ENCODE measurements at places on chromosomes 12 and 14.

DNA sequence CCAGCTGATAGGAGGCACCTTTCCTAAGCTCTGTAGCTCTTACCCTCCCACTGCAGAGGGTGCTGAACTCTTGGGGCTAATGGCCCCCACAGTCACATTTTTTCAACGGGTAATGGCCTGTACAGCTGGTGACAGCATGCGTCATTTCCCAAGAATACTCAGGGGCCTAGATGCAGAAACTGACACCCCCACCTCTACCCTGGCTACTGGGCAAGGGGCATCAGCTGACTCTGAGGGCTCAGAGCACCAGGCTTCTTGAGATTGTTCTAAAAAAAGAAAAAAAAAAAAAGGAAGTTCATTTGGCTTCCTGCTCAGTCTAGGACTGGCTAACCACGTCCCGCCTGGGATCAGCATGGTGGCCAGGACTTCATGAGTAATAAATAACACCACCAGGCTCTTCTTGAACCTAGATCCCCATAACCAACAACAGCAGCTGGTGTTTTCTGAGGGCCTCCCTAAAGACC is 35.2 kb downstream of the ZFP36L1 start:
- no peak for DNase-seq

GRCh38 chr12:116059904-116060303 is 217.6 kb downstream of the MED13L start:
- DNase-seq: no peak

GRCh38 chr12:118103601-118104382 is at the start of gene VSIG10:
Gene VSIG10, minus strand, starts transcription at chr12:118104011. Its CDS starts 340 bp downstream, at chr12:118103671.
- DNase-seq: no peak

DNA sequence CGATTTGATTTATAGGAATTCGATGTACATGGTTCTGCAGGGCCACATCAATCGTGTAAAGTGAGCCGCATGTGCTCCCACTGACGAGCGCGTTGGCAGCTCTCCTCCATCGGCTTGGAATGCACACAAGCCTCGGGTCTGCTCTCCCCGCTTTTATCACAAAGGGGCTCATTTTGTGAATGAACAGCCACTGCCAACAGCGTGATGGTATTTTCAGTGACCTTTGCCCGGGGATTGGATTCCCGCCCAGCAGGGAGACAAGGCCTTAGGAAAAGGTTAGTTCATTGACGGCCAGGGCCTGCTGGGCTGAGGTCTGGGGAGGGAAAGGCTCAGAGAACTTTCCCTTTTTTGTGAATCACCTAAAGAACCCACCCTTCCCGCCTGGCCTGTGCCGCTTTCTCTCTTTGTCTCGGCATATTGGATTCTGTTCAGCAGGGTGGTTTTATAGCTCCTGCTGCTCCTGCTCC is 232.1 kb downstream of the MSRB3 start:
- DNase-seq: no peak

DNA sequence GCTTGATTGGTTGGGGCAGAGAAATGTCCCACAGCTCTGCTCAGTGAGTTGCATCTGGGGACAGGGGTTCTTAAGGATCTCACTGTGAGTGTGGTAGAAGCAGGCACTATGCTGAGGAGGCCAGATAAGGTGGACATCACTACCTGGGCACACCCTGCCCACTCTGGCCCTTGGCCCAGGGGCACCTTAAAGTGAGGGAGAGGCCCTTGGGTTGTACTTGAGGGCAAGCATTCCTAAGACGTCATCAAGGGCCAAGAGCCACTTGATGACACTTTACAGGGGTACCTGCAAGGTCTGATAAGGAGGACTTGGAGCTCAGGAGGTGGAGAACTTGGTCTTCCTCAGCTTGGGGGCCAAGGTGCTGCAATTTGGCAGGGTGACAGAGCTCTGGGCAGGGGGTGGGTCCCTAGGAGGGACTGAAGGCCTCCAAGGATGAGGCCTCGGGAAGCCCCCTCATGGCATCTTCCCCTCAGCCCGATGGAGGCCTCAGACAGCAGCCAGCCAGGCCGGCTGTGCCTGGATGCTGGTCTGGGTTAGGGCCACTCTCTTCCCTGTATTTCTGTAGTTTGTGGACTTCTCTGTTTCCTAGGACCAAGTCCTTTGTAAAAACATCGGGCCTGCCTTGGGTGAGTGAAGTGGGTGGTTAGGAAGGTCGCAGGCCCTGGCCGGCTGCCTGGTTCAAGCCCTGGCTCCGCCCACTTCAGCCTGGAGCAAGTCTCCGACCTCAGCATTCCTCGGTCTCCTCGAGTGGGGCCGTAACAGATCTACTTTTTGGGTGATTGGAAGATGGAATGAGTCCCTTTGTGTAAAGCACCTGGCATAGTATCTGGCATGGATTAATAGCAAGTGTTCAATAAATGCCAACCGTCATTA is 24.8 kb downstream of the GPR68 start:
- no peak for DNase-seq

DNA sequence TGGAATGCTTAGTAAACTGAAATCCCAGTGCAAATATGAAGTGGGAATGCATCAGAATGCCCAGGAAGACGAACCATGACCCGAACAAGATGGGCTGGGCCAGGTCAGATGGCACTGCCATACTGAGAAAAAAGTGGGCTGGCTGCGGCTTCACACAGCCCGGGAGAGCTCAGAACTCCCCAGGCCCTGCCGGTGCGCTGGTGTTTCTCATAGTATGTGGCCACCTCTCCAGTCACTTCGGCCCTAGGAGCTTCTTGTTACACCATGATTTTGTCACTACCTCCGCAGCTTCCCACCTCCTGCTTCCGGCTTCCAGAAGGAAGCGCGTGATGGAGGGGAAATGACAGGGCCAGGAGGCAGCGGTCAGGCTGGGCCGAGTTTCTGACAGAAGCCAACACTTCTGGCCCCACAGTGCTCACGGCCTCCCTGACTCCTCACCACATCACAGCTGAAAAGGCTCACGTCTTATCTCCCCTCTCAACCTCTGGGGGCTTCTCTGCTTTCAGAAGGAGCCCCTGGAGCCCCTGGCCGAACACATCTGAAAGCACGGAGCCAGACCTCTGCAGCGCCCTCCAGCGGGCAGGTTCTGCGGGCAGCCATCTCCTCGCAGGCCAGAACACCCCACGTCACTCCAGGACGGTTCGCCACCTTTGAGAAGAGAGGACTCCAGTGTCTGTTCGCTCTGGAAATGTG is 30.7 kb downstream of the DAD1 start:
- no peak for DNase-seq

- no peak for DNase-seq
Observed at GRCh38 chr14:52783206-52783605, 8.2 kb downstream of the GNPNAT1 start.

DNA sequence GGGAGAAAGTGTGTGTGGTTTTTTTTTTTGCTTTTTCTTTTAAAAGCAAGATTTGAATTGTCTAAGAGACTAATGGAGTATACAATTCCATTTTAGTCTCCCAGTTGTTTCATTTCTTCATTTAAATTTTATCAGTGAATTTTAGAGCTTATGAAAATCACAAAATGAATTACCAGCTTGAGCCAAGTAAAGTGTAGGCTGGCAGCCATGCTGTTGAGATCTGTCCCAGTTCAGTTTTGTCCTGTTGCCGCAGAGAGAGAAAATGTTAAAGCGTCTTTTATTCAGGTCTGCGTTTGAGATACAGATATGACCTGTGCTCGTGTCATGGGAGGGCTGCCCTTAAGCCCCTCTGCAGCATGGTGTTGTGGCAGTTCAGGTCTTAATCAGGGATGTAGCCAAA is 256.5 kb downstream of the IPO8 start:
- no peak for DNase-seq

DNA sequence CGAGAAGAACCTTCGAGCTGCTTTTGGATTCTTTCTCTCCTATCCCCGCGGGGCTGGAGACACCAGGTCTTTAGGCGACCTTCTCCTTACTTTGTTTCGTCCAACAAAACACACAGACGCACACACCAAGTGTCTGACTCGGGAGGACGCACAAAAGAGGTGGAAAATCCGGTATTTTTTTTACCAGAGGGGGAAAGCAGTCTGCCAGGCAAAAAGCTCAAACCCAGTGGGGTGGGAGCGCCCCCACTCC is 2.1 kb downstream of the SIX4 start:
- DNase-seq: no peak

DNA sequence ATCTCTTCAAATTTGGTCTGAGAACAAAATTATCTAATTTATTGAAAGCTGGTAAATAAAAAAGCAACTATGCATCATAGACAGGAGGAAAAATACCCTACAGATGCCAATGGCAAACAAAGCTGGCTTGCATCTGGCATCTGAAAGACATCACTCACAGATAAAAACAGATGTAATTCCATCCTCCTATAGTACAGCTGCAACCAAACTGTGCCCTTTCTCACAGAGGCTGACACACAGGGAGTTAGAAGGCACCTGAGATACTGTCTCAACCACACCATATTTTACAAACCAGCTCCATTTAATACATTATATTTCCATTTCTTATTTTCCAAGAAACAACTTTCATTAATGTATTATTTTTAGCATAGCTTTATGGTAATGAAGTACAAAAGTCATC is 39.4 kb downstream of the DUSP16 start:
- DNase-seq: no peak

DNA sequence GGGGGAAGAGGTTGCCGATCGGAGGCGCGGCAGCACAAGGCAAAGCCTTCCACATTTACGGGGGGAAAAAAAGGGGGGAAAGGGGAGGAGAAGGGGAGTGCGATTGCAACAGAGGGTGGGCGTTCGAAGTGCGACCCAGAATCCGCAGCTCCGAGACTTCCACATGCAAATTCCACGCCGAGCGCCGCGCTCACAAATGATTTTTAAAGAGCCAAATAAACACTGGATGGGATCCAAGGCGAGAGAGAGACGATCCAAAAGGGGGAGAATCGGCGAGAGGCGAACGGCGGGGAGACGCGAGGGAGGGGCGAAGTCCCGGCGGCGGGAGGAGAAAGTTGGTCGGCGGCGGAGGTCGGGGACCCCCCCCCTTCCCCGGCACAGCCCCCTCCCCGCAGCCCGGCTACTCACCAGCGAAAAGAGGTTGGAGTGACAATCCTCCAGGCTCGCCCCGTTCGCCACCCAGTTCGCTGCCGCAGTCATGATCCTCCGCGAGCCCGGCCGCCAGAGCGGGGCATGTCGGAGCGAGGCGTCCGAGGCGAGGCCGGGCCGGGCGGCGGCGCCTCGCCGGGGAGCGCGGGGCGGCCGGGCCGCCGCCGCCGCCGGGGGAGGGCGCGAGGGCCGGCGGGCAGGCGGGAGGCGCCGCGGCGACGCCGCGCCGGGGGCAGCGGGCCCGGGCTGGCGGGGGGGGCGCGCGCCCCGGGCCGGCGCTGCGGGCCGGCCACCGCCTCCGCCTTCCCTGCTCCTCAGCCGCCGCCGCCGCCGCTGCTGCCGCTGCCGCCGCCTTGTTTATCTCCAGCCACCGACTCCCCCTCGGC is 634 bp downstream of the MED13L start:
- no peak for DNase-seq

- no peak for DNase-seq
Observed at GRCh38 chr14:56805201-56805991, 4.9 kb downstream of the OTX2 start.

DNA sequence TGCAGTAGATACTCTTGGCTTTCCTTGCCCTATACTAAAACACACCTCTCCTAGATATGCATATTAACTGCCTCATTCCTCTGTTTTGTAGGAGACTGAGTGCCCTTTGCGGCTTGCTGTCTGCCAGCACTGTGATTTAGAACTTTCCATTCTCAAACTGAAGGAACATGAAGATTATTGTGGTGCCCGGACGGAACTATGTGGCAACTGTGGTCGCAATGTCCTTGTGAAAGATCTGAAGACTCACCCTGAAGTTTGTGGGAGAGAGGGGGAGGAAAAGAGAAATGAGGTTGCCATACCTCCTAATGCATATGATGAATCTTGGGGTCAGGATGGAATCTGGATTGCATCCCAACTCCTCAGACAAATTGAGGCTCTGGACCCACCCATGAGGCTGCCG is 15.4 kb downstream of the TRAFD1 start:
- peak; percentile 25 for DNase-seq

DNA sequence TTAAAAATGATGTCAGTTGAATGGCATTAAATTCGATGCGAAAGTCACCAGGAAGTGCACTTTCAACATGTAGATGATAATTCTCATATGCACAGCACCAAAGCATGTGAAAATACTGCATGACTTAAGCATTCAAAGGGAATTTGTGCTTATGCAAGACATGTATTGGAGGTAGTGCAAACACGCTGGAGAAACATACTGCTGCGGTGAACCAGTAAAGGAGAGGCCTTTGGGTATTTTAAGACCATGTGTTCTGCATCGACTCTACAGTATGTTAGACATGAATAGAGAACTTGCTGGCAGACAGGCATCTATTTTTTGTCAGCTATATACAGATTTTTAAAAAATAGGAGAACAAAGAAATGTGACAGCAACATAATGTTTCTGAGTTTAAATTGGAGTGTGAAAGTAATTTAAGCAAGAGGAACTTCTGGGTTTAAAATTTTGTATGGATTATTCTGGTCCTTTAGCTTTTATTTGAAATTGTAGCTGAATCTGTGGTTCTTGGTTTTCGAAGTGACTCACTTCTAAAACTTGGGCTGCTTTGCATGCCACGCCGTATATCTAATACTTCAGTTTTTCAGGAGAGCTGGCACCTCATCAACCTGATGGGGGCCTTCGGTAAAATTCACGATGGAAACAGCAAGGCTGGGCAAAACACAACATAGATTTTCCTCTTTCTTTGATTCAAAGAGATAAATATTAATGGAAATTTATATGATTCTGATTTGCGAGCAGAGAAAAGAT is 408.7 kb downstream of the APAF1 start:
- no peak for DNase-seq

DNA sequence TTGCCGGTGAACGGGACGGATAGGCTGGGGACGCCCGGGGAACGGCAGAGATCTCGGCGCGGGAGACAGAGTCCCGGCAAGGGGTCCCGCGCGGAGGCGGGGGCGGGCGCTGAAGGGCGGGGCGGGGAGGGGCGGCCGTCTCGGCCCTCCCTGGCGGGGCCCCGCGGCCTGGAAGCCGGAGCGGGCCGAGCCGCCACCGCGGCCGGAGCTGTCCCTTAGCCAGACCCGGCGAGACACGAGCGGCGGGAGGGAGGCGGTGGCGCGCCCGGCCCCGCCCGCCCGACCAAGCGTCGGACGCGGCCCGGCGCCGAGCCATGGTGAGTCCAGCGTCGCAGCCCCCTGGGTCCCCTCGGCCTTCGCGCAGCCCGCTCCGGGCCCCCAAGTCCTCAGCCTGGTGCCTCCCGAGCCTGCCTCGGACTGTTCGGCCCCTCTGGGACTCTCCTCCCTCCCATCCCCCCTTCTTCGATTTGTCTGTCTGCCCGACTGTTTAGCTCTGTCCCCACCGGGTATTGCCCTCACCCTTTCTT is at the start of gene ARHGEF40:
Gene ARHGEF40 (plus strand): TSS at position 222 of the 527 bp plus-strand sequence. CDS start 93 bp downstream, at position 315.
- DNase-seq: no peak

DNA sequence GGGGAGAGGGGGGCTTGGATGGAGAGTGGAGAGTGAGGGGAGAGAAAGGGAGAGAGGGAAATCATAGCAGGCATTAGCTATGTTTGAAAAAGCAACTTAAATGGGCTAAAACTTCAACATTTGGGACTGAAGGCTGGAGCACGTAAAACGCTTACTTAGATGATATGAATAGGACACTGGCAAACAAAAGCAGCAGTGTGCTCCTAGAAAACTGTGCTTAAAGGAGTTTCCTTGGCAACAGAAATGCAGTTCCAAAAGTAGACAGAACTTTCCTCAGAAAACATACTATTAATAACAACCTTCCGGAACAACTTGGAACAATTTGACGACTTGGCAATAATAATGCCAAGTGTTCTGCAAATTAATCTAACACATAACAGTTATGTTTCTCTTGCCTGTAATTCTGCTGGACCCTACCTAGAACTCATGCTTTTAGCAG is 235.5 kb upstream of the NPAS3 start:
- no peak for DNase-seq

- DNase-seq: no peak
Observed at GRCh38 chr14:30874120-30874998, at the start of gene COCH. Gene COCH, plus strand, starts transcription at chr14:30874559. Its CDS starts 380 bp downstream, at chr14:30874939.

- DNase-seq: no peak
Observed at GRCh38 chr12:3328081-3328480, 162.9 kb upstream of the PRMT8 start.

GRCh38 chr12:12488823-12489550 is 73.7 kb downstream of the DUSP16 start:
- no peak for DNase-seq

All from SIG-M5 (cell line).